ENCODE measurements at places on chromosomes 3 and 15.

- no peak for DNase-seq
These were observed 272.0 kb downstream of the RORA start for GRCh38 chr15:60957111-60957510.

- DNase-seq = no peak
These were observed 299.8 kb upstream of the THBS1 start for GRCh38 chr15:39281094-39281493.

DNA sequence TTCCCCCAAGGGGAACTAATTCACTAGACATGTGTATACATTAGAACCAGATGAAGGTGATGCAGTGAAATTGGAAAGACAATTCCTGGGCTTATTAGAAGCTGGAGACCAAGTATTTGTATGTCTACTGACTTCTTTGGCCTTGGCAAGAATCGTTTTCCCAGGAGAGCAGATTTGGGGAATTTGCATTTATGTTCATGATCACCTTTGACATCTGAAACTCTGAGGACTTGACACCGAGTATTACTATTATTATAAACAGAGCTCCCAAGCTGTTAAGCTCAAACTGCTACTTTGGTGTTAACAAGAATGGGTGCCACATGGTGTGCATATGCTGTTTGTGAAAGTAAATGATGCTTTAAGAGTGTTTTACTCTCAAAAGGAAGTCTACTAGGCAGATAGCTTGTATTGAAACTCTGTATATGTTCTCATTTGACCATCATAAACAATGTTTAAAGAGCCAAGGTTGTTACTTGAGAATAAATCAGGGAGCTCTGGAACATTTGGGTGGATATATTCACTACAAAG is 519.8 kb upstream of the GOLIM4 start:
- DNase-seq = no peak

DNA sequence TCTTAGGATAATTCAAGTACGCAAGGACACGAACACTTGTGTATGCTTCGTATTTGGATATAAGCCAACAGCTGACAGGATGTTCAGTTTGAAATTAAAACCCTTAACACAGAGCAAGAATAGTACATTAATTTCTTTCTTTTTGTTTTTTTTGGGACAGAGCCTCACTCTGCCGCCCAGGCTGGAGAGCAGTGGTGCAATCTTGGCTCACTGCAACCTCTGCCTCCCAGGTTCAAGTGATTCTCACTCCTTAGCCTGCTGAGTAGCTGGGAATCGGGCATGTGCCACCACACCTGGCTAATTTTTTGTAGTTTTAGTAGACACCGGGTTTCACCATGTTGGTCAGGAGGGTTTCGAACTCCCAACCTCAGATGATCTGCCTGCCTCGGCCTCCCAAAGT is 32.4 kb downstream of the TOMM70 start:
- DNase-seq = no peak

DNA sequence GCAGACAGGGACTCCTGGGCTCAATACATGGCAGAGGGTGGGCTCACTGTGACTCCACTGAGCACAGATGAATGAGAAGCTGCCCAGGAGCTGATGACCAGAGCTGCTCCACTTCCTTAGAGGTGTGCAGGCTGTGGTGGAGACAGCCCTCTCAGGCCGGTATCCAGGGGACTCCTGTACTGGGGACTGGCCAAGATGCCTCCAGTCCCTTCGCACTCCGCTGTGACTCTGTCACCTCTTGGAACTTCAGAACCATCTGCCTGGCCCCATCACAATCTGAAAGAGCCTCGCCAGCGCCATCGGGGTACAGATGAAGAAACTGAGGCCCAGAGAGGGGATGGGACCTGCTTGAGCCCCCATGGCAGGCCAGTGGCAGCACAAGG is 111.2 kb downstream of the ETFA start:
- DNase-seq = no peak

DNA sequence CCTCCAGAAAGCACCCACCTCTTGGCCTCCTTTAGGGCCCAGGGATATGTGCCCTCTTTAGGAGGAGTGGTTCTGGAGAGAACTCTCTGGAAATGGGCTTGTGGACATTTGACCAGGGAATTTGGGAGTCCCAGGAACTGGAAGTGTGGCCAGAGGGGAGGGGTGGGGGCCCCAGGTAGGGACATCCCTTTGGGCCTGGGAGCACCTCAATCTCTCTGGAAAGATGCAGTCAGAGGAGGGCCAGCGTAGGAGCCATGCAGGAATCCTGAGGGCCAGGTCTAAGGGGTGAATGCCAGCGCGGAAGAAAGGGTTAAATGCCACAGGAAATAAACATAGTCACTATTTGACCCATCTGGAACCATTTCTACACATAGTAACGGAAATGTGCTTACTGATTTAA is 50.3 kb upstream of the ITGA11 start:
- no peak for DNase-seq

DNA sequence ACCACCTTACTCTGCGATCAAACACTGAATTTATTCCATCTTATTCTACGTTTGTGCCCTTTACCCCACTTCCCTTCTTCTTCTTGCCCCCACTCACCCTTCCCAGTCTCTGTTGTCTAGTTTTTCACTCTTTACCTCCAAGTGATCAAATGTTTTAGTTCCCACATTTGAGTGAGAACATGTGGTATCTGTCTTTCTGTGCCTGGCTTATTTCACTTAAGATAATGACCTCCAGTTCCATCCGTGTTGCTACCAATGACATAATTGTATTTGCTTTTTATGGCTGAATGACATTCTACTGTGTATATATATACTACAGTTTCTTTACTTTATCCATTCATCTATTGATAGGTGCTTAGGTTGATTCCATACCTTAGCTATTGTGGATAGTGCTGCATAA is 78.8 kb downstream of the PDCD6IP start:
- no peak for DNase-seq

- DNase-seq = no peak
These were observed 184.4 kb downstream of the PEX5L start for GRCh38 chr3:179852142-179852905.

DNA sequence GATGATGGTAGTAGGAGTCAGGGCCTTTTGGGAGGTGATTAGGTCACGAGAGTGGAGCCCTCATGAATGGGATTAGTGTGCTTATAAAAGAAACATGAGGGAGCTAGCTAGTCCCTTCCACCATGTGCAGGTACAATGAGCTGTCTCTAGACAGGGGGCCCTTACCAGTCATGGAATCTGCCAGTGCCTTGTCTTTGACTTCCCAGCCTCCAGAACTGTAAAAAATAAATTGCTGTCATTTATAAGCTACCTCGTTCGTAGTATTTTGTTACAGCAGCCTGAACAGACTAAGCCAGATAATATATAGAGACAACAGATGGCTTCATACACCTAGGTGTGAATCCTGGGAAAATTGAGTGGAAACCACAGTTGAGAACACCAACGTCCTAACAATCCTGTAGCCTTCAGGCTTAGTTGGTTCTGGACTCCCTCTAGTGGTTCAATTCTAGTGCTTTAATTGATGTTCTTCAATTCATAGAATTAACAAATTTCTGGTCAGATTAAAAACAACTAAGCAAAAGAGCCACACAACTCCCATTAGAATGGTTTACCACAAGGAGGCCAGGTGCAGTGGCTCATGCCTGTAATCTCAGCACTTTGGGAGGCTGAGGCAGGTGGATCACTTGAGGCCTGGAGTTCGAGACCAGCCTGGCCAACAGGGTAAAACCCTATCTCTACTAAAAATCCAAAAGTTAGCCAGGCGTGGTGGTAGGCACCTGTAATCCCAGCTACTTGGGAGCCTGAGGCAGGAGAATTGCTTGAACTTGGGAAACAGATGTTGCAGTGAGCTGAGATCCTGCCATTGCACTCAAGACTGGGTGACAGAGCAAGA is 21.3 kb upstream of the GATM start:
- peak; percentile 55 for DNase-seq

DNA sequence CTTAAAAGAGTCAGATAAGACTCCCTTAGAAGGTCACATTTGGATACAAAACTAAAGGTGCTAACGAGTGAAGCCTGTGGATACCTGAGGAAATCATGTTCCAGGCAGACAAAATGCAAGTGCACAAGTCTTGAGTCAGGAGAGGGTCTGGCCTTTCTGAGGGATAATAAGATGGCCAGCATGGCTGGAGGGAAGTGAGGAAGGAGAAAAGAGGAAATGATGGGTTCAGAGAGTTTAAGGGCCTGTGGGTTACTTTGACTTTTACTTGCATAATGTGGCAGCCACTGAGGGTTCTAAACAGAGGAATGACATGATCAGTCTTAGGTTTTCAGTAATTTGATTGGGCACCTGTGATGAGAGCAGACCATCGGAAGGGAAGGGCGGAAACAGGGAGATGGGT is 3.5 kb upstream of the ROPN1B start:
- DNase-seq = no peak

GRCh38 chr3:121817753-121818152 is 17.1 kb downstream of the IQCB1 start:
- DNase-seq = no peak

DNA sequence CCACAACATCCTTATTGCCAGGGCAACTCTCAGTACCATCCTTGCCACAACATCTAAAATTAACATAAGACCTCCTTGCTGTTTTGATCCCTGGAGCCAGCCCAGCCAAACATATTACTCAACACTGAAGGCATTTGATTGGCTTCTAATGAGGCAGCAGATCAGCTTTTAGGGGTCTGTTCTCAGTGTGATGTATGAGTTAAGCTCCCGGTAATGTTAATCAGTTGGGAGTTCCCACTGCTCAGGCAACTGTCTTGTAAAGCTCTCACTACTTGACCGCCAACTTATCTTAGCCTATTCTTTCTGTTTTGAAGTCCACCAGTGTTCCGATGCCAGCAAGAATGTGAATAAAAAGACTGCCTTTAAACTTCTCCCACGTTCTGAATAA is 158.9 kb downstream of the FOXB1 start:
- no peak for DNase-seq

- no peak for DNase-seq
These were observed 37.8 kb upstream of the TASOR start for GRCh38 chr3:56720849-56721248.

DNA sequence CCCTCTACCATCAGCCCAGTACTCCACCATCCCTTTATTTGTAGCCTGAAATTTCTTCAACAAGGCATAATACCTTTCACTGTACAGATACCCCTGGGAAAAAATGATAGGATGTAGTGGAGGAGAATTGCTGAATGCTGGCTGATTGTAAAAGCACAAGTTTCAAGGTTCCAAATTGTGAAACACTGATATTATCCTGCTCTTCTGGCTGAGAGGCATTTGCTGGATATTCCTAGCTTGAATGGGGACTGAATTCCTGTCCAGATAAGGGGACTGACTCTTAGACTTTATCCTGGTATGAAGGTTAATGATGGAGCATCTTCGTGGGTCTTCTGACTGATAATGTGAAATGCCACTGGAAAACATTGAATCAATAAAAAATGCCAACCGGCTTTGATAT is 9.0 kb upstream of the C3orf85 start:
- DNase-seq = no peak

- no peak for DNase-seq
These were observed 564.9 kb upstream of the ZNF385D start for GRCh38 chr3:22315925-22316324.

- no peak for DNase-seq
These were observed 182.2 kb downstream of the NTRK3 start for GRCh38 chr15:88074386-88074785.
